ENCODE measurements at places on chromosomes 16 and 17.

DNA sequence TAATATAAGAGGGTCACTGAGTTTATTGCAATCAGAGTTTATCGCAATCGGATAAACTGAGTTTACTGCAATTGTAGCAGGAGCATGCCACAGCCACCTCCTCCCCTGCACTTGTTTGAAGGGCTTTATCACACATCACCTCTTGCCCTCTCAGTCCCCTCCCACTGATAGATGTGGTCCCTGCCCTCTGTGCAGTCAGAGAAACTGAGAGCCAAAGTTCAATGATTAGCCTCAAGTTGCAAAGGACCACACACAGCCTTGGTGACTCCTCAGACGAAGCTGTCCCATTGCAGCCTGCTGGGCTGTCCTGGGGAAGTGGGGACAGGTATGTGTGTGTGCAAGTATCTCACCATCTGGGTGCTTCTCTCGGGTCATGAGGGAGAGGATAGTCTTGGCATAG, 13.6 kb downstream of the ACLY start:
- DNase-seq: no peak

DNA sequence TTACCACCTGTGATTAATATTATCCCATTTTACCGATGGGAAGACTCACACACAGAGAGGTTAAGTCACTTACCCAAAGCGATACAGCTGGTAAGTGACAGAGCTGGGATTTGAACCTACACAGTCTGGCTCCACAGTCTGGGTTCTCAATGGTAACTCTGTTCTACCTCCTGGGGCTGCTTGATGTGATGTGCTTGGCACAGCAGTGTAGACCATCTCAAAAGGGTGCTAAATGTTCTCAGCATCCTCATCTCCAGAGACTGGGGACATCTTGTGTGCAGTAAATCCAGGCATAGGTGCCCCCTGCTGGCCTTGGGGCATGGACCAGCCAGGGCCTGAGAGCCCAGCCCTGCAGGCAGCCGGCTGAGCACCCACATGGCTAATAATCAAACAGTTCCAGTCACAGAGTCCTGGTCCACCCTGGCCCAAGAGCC, 15.4 kb upstream of the KATNB1 start:
- DNase-seq: peak; percentile 72

DNA sequence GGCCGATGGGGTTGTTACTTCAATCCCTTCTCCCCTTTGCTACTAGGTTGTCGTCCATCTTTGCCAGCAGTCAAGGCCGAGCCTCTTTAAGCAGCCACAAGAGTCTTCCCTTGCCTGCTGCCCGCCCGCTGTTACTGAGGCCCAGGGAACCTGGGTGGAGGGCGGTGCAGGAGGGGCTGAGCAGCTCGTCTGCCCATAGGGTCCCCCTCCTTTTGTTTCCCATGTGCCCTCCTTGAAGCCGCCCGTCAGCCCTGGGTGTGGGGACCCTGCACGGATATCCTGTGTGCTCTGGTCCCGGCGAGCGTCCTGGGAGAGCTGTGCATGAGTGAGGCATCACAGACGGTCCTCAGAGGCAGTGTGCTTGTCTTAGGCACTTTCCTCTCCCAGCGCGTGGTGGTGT, 37.9 kb upstream of the CAPN15 start:
- no peak for DNase-seq

- no peak for DNase-seq
These were observed 16.1 kb downstream of the TIMM22 start for GRCh38 chr17:1012823-1013728.

DNA sequence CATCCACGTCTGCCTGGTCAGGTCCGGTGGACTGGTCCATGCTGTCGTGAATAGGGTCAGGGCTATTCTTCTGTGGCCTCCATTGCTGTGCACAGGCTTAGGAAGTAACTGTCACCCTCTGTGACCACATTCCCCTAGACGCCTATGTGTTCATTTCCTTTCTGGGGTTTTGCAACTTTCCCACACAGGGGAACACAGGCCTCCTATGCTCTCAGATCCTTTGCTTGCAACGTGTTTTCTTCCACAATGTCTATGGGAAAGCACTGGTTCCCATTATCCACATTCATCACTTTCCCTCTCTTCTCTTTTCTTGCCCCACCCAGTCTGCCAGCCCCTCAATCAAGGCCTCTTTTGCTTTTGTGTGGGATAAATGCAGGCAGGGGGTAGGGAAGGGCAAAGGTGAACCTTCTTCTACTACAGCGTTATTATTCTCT, 43.2 kb upstream of the DNAJA2 start:
- no peak for DNase-seq

GRCh38 chr17:40417609-40418427, at the start of gene TOP2A:
Gene TOP2A (minus strand): TSS chr17:40417896. CDS start chr17:40417791, 105 bp downstream.
- DNase-seq: peak; percentile 100

DNA sequence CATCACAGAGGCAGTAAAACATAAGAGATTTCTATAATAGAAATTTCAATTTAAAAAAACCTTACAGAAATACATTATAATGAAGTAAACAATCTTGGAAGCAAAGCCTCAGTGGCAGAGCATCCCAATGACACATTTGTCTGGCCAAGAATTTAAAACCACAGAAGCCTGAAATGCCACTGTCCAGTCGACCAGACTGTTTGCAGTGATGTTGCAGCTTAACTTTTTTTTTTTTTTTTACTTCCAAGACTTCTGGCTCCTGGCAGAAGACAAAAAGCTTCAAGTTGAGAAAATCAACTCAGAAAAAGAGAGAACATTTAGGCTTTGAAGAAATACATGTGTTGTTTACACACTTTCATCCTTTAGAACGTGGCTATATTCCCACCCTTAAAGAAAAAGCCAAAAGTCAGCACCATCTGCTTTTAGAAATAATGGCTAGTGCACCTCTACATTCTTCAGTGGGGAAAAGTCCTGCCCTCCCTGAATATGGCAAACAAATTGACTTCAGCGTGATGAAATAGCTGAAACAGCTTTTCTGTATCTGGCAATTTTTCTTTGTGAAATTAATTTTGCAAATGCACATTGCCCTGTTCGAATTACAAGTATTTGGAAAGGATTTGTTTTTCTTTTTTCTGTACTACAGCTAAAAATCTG, 205.5 kb upstream of the MON1B start:
- no peak for DNase-seq

DNA sequence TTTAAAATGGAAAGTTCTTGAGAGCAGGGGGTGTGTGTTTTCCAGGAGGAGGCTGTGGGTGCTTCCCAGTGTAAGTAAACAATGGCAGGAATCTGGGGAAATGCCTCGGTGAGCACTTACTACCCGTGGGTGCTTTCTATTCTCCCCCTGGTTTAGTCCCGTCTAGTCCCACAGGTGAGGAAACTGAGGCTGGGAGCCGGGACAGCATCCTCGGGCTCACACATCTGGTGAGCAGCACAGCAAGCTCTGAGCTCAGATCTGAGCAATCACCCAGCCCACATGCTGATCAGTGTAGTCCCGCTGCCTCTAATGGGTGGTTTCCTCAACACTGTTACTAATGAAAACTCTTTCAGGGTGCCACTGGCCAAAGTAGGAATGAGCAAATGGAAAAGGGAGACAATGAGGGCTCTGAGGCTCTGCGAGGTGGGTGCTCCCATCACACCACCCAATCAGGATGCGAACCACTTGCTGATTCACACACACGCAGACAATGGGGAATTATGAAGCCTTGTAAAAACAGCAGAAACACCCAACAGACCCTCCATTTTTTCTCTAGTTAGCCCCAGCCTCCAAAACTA, 202.6 kb downstream of the PARN start:
- no peak for DNase-seq

DNA sequence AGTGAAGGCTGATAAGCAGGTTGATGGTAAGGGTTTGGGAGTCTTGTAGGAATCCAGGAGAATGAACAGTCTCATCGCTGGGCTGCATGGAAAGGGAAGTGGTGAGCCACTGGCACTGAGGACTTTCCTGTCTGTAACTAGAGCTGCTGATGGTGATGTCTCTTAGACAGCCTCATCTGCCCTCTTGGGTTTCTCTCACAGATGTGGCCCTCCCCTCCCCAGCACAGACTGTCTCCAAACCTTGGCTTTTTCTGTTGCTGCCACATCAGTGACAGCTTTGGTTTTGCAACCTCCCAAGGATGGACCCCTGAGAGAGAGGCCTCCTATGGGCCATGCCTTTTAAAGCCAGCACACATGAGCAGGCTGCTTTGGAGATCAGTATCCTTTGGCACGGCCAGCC, 16.9 kb downstream of the PLCG2 start:
- DNase-seq: no peak

GRCh38 chr16:11025120-11025531, 80.8 kb downstream of the CLEC16A start:
- DNase-seq: no peak

- peak; percentile 68 for DNase-seq
These were observed 10.3 kb downstream of the CDRT4 start for GRCh38 chr17:15456972-15457722.

GRCh38 chr16:11312718-11313492, 31.8 kb upstream of the PRM1 start:
- DNase-seq: peak; percentile 45

GRCh38 chr16:75138636-75139035, 9.7 kb upstream of the ZFP1 start:
- DNase-seq: no peak

GRCh38 chr16:26382586-26382985, 684.1 kb upstream of the C16orf82 start:
- DNase-seq: no peak

- no peak for DNase-seq
These were observed 149.6 kb downstream of the WWOX start for GRCh38 chr16:78249056-78249455.

GRCh38 chr17:79429864-79430494, 180.9 kb downstream of the RBFOX3 start:
- DNase-seq: no peak

DNA sequence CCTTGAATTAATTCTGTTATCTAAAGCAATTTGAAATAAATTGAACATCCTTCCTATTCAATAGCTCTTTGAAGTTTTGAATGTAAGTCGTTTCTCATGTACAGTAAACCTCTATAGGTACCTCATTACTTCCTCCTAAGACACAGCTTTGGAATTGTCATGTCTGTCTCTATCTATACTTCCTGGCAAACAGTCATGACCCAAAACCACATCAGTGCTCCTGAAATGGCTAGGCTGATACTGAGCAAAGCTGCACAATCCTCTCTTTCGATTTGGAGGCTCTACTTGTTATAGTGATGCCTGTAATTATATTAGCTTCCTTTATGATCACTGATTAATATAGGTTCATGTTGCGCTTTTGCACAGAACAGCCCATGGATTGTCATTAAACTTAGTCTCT, 110.1 kb downstream of the ADAMTS18 start:
- no peak for DNase-seq

DNA sequence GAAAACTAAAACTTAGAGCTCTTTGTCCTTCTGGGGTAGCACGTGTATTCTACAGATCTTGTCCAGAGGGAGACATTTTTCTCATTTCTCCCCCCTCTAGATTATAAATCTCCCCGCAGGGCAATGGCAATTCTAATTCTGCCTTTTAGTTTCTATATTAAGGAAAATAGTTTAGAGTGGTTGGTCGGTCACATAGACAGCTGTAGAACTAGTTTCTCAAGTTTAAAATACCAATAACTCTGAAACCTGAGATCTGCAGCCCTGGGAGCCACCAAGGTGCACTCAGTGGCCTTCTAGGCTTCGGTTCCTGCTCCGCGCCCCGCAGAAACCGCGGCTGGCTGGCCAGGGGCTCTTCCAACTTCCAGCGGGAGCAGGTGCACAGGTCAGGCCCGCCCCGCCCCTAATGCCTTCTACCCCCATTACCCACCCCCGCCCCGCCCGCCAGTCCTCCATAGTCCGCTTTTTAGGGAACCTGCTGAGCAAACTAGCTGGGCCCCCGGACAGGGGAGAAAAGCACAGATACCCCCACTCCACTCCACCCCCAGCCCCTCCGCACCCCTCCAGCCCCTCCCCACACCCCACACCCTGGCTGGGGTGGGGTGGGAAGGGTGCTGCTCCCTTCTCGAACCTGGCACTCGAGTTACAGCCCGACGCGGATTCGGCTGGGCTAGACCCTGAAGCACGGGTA, 431 bp downstream of the SLFN11 start:
- peak; percentile 21 for DNase-seq

DNA sequence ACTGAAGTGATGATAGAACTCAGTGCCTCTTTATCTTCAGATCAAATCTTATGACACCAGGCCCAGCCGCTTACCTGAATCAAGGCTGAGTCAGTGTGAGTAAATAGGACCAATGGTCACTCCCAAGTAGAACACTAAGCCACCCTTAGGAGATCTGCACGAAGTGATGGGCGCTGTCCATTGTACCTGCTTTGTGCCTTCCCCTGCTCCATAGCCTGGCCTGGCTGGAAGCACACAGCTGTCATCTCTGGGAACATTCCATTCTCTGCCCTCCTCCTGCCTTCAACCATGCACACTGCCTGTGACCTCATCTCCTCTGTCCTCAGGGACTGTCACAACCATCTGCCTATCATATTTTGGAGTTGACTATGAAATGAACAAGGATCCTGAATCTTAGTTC, 279.5 kb upstream of the ASIC2 start:
- DNase-seq: no peak

DNA sequence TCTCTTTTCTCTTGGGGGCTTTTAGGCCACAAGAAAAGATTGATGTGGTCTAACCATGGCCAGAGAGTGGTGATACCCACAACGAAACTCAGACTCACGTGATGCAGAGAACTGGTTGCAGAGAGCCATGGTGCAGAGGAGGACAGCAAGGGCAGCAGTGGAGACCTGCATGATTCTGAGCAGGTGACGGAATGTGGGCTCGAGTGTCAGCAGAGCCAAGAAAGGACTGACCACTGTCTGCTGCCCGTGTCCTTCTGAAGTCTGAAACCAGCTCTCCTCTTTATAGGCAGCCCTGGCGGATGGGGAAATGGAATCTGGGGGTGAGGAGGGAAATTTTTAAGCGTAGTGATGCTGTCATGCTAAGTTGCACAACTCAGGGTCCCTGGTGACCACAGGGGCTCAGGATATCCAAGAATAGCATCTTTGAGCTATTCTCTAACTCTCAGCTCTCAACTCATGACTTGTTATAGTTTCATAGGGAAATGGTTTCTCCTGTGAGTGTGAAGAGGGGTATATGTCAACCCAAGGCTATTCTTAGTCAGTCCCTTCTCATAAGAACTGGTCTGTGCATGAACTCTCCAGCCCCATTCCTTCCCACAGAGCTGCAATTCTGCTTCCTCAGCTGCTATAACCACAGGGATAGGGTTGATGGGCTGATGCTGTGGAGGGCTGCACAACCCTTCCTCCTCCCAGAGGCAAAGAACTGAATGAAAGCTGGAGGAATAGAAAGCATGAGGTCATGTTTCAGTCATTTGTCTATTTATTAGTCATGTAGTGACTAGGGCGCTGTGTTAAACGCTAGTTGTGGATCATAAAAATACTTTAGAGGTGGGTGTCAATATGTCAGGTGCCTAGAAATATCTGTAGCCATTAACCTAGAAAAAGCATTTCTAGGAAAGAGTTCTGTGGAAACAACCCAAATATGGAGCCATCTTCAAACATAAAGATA, at the start of gene CCL3:
CCL3 (minus strand) TSS at position 256 of the 949 bp plus-strand sequence; CDS start at position 171, 85 bp downstream.
- no peak for DNase-seq

- no peak for DNase-seq
These were observed 563 bp downstream of the ZNF771 start for GRCh38 chr16:30407804-30408534.

All from hepatic stellate cell (primary cell).